ENCODE measurements at places on chromosomes 3 and 15.

GRCh38 chr3:100360757-100361496 is 26.4 kb downstream of the NIT2 start:
- no peak for DNase-seq

DNA sequence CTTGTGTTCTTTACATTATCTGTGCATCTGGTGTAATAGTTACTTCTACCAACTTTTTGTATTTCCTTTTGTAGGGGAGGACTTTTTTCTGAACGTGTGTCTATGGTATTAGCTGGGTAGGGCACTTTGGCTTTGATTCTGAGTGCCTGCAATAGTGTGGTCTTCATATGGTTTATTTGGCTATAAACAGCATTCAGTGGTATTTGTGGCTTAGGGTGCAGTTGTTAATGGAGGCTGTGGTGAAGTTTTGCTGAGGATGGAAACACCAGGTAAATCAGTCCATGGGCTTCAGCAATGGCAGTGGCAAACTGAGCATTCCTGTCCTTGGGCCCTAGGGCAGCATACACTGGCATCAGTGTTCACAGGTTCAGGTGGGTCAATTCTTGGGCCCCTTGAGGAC is 230.6 kb upstream of the CTNNB1 start:
- DNase-seq = no peak

DNA sequence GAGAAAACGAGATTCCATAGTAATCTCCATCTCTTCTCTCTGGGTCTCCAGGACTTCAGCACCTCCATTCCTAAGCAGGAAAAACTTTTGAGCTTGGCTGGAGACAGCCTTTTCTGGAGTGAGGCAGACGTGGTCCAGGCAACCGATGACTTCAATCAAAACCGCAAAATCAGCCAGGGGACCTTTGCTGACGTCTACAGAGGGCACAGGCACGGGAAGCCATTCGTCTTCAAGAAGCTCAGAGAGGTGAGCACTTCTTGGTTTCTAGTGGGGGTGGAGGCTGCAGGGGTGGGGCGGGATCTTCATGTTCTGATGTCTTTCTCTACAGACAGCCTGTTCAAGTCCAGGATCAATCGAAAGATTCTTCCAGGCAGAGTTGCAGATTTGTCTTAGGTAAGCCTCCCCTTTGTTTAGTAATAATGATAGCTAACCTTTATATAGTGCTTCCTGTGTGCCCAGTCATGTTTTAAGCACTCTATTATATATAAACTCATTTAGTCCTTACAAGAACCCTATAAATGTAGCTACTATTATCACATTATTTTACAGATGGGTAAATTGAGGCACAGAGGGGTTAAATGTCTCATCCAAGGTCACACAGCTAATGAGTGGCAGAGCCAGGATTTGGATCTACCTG is 35.0 kb upstream of the TATDN2 start:
- no peak for DNase-seq

GRCh38 chr3:42635111-42635510 is 18.4 kb upstream of the ZBTB47 start:
- DNase-seq = no peak

DNA sequence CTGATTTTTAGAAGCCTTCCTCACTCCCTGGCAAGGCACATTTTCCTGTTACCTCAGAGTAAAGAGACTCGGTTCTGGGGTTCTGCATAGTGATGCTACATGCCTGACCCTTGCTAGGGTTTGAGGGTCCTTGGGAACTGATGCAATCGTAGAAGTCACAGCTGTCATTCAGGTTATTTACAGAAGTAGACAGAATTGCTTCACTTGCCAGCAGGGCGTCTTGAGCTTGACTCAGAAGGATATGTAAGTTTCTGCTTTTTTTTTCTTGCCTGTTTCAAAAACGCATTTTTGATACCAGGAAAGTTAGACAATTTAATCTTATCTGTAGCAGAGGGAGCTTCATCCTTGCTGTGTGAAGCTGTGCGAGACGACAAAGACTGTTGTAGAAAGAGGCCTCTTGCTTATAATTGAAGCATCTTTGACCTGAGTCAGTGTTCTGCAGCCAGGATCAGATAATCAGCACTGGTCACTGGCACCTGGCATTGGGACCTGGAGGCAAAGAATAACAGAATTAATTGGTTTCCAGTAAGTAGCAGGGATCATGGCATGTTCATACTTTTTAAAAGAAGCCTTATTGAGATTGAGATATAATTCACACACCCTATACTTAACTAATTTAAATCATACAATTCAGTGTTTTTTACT is 24.8 kb downstream of the CACNA1D start:
- DNase-seq = no peak

DNA sequence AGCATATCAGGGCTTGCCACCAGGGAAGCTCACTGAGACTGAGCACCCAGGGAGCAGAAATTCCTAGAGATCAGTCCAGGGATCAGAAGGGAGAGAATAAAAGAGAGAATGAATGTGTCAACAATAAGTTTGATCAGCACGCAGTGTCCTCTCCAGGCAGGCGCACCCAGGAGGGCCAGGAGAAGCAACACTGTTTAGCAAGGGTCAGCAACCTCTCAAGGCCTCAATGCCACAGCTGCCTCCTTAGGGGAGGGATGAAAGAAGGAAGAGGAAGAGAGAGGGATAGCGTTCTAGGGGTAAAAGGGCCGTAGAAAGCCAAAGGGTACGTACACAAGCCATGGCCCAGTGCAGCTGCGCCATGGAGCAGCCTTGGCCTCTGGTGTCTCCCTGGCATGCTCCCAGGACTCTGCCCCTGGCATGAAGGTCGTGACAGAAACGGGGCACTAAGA is 399.8 kb downstream of the SHQ1 start:
- no peak for DNase-seq

GRCh38 chr3:184283681-184284080 is 7.9 kb downstream of the ECE2 start:
- DNase-seq = no peak

DNA sequence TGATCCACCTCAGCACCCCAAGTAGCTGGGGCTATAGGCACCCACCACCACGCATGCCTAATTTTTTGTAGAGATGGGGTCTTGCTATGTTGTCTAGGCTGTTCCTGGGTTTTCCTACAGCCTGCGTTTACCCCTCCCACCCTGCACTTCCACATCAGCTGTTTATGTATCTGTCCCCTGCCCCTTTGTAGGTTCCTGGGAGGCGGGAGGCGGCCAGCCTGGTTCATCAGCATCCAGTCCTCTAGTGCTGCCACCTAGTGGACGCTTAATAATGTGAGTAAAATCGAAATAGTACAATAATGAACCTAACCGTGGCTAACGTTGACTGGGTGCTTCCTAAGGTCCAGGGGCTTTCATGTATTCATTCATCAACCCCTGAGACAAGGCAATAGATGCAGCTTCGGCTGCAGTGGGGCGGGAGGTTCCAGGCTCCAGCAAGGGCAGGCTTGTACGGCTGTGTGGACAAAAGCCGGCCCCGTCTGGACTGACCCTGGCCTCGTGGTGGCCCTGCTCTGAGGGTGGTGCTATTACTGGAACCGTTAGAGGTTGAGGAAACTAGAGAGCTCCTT is 1.2 kb upstream of the LCTL start:
- DNase-seq = peak; percentile 22

DNA sequence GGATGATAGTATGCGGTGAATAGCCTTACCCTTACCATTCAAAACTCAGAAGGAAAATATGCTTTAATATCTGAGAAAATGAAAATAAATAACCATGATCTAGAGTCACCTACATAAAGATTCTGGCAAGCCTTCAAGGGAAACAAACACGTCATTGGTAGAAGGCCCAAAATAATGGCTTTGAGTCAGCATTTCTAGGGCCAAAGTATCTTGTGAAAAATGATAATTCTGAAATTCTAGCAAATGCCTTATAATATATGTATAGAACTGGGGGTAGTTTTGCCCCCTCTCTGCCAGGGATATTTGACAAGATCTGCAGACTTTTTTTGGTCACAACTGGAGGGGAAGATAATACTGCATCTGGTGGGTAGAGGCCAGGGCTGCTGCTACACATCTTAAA is 15.4 kb downstream of the PLSCR1 start:
- no peak for DNase-seq

All from activated effector memory CD4-positive, alpha-beta T cell treated with Interleukin-2 at 50 U/mL for 16 hours (primary cell).